ENCODE measurements at places on chromosomes 7 and 10. TPM values are rescaled to one million over a fixed set of nuclear protein-coding genes. Genes with fewer than 3 reads are reported as not detected.

Gene CAMK2B
- 26.7 TPM for total RNA-seq

Gene RPP30
- total RNA-seq: 31.9 TPM

Gene LBX1
- total RNA-seq: 5.6 TPM

Gene IKZF1
- total RNA-seq: 6.1 TPM

DNA sequence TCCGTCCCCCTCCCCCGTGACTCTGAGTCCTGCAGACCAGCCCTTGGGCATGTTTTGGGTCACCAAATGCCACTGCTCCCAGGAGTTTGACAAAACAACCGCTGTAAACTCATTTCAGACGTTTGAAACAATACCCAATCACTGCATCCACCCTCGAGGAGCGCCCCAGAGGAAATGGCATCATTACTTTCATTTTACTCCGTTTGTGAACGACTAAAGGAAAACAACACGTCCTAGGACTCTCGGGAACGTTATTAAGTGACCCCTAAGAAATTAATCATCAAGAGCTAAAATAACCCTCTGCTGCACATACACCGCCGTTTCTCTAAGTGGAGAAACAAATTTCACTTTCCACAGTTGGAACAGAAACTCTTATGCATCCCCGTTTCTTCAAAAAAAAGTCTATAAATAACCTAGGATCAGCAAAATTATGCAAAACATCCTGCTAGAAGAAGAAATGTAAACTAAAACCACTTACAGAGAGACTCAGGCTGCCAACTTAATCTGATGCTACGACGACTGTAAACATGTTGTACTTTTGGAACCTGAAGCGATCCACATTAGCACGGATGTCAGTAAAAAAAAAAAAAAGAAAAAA, 109.9 kb upstream of the EFCAB10 start:
- no peak for DNase-seq

DNA sequence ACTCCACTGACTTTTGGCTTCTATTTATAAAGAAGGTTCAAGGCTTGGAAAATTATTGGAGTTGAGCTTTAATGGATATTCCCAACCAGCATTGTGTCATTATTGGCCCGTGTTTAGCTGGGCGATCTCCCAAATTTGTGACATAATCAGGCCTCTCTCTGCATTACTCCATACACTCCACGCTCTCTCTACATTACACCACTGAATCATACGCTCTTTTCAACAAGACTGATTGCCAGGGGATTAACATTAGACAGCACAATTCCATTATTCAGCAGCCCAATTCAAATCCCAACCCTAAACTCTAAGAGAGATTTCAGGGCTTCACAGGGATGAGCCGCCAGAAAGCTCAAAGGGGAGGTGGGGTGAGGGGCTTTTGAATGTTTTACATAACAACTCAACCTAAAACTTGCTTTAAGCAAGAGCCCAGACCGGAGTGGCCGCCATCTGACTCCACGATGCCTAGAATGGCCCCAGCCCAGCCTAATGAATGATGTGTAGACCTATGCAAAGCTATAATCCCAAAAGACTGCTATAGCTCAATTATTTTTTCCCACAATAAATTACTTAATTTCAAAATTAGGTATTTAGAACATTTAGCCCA, 61.8 kb downstream of the FGFR2 start:
- DNase-seq: peak; percentile 90

DNA sequence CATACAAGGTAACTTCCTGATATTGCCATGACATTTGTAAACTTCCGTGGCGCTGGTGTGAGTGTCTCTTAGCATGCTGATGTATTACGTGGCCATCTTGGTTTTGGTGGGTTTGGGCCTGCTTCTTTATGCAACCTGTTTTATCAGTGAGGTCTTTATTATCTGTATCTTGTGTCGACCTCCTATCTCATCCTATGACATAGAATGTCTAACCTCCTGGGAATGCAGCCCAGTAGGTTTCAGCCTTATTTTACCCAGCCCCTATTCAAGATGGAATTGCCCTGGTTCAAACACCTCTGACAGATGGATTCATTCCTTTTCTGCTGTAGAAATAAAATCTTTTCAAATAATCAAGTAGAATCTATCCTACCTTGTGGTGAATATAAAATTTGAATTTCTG, 23.0 kb upstream of the GPR141 start:
- no peak for DNase-seq

- DNase-seq: no peak
These were observed 23.9 kb upstream of the HSPB1 start for GRCh38 chr7:76278540-76278939.

- peak; percentile 39 for DNase-seq
These were observed 996.8 kb downstream of the KCNMA1 start for GRCh38 chr10:76640806-76641205.

DNA sequence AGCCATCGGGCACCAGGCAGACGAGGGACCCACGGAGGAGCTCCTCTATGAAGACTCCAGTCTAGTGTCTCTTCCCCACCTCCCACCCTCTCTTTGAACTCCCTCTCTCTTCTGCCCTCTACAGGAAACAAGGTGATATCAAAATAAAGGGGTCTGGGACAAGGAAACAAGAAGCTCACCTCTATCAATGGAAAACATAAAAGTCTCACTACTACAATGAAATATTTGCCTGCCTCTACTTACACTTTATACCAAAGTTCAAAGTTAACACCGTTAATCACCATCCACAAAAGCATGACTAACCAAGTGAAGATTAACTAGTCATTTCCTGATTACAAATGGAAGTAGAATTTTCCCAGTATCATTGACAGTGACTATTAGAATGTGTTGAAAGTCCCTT, 82.2 kb downstream of the PARD3 start:
- no peak for DNase-seq

- DNase-seq: peak; percentile 12
These were observed 907 bp upstream of the IFRD1 start for GRCh38 chr7:112449353-112449752.

DNA sequence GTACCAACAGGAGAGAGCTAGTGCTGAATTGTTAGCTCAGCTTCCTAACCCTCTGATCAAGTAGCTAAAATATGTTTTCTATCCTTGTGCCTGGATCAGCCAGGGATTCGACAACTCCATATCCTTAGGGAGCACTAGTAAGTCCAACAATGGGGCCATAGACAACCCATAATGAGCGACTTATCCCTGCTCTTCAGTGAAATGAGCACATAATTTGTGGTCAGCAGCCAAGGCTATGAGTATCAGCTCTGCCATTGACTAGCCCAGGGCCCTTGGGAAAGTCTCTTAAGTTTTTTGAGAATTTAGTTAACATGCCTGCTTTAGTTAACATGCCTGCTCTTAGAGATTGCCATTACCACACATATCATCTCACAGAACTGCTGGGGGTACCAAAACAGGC, 39.3 kb downstream of the COL1A2 start:
- DNase-seq: no peak

Data from tongue (tissue), 3 donors.